ENCODE measurements at places on chromosomes 6 and 20.

- DNase-seq, result no peak
These were observed 4.6 kb downstream of the PGM3 start for GRCh38 chr6:83188501-83188900.

DNA sequence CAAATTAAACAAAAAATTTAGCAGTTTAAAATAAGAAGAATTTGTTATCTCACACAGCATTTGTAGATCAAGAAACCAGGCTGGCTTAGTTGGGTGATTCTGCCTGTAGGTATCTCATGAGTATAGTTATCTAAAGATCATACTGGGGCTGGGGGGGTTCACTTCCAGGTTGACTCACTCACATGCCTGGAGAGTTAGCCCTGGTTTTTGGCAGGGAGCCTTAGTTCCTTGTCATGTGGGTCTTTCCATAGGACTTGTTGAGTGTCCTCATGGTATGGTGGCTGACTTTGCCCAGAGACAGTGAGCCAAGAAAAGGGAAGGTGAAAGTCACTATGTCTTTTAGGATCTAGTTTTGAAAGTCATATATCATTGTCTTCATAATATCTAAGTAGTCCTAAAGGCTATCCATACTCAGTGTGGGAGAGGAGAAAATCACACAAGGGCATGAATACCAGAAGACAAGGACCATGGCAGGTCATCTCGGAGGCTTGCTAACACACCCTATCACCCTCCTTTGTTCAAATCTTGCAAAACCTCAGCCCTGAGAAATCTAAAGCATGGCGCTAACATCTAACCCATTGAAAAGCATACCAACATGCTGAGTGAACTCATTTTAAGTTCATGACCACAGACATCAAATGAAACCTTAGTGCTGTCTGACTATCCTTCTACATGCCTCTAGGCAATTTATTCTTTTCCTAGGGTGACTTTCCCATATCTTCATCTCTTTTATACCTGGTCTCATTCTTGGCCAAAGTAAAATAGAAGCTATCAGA is 39.2 kb downstream of the CYP24A1 start:
- no peak for DNase-seq

DNA sequence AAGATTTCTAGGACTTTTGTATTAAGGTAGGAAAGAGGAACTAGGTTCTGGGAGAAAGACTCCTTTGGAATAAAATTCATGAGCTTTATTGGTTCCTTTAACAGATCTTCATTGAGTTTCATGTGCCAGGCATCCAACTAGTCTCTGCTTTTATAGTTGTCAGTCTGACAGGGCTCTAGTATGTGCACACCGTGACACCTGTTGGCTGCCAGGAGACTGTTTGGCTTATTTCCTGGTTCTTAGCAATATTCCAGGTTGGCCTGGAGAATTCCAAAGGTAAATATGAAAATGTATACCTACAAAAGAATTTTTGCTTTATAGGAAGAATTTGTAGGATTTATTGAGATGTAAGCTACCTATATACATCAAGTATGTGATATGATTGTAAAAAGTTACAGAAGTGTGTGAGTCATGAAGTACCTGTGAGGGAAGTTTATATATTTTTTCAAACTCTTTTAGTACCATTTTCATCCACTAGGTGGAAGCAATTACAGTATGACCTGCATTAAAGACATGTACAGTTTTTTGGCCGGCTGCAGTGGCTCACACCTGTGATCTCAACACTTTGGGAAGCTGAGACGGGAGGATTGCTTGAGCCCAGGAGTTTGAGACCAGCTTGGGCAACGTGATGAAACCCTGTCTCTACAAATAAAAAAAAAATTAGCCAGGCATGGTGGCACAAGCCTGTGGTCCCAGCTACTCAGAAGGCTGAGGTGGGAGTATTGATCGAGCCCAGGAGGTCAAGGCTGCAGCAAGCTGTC is 35.2 kb downstream of the NDUFAF5 start:
- DNase-seq, result no peak

DNA sequence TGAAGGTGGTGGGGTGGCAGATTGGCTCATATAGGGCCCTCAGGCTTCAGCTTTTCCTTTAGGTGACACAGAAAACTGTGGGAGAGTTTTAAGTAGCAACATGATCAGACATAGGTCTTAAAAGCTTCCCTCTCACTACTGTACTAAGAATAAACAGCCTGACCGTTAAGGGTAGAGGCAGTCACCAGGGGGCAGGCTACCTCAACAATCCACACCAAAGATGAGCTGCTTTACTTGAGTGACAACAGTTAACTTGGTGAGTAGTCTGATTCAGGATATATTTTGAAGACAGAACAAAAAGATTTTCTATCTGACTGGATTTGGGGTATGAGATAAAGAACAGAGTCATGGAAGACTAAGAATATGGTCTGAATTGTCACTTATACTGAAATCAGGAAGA is 193.1 kb upstream of the SHLD1 start:
- DNase-seq, result no peak

- no peak for DNase-seq
These were observed 130.5 kb downstream of the CEBPB start for GRCh38 chr20:50320901-50321796.

Measured in activated naive CD4-positive, alpha-beta T cell (primary cell).